ENCODE measurements at places on chromosomes 6 and 20.
A peak's percentile ranks its signal among the peaks of the same experiment; 100 is the strongest.

DNA sequence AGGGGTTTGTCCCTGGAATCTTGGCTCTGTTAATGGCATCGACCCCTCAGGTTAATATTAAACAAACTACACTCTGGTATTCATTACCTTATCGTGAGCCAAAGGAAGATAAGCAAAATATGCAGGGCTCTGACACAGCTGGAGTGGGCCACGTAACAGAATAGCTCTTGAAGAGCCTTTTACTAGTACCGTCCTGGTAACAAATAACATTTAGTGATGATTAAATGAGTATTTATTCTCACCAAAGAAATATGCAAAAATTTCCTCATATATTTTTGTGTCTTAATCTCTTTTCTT, 20.1 kb upstream of the UTRN start:
- no peak for DNase-seq

- no peak for DNase-seq
Observed at GRCh38 chr6:2891768-2892170, 11.3 kb downstream of the SERPINB9 start.

DNA sequence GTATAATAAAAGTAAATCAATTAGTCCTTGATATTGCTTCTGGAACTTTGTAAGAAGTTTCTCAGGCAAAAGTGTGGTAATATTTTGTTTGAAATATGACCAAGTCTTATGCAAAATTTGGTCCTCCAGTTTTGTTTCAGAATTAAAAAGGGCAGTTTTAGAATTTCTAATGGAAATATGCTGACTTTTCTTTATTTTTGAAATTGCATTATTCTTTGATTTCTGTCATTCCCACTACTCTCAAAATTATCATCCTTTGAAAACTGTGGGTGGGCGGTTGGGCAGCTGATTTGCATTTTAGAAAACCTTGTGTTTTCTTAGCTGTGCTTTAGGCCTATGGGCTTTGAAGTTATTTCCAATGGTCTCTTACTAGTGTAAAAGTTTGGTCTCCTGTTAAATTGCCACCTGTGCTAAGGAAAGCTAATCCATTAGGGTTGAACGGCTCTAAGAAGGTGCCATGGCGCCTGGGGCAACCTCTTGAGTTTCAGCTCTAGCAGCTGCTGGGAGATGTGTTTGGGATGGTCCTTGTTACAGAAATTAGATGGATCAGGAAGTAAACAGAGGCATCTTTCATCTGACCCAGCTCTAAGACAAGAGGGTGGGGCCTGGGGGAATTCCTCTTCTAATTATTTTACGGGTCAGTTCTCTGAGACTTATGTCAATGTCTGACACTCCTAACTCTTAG, 880.8 kb upstream of the SLC35B3 start:
- no peak for DNase-seq

GRCh38 chr6:111612379-111612778, 6.7 kb upstream of the TRAF3IP2 start:
- no peak for DNase-seq

DNA sequence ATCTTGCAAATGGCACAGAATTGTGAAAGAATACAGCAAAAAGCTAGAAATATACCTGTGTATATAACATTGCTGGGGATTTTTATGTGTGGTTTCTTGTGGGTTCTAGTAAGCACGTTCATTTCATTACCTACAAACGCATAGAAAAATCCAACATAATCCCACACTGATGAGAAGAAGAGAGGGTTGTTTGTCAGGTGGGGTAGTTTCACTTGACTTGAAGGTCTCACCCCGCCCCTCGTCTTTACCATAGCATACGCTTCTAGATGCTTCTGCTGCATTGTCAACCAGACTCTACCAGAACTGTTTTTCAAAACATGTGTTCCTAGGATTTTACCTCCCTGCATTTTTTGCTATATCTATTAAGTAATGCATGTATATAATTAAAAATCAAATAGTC, 284.1 kb upstream of the TAB2 start:
- DNase-seq: no peak

- DNase-seq: no peak
Observed at GRCh38 chr20:54172532-54172855, 1.3 kb downstream of the CYP24A1 start.

- DNase-seq: no peak
Observed at GRCh38 chr20:37345339-37346235, at the start of gene SRC. SRC (plus strand) TSS chr20:37346140; CDS start chr20:37384154, 38,014 bp downstream.

GRCh38 chr20:10631126-10631525, 42.7 kb downstream of the JAG1 start:
- no peak for DNase-seq

DNA sequence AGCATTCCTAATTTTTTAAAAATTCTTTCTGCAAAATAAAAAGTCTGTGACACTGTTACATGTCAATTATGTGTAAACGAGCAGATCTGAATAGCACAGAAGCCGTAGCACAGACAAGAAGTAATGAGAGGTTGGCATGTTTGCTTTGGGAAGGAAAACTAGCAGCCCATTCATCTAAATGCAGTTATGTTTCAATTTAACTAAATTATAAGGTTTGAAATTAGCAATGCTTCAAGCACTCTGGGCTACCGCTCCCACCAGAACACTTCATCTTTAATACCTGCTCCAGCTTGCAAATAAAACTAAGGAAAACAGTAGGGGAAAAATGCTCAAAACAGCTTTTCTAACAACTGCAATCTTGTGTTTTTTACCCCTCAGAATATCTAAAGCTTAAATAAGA, 73.9 kb downstream of the PTPRK start:
- no peak for DNase-seq

DNA sequence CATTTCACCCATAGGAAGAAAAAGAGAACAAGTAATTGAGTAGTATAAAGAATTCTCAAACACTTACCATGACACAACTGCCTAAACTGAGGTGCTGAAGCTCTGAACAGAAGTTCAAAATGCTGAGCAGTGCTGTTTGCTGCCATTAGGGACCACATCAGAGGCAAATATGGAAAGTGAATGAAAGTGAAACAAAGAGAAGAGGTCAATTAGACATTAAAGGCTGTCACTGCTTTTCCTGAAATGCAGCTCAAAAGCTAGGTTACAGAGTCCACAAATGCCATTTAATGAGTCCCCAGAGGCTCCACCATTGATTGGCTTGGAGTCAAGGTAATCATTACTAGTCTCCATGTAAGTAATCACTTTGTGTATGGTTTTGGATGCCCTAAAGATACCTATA, 46.1 kb downstream of the POU3F2 start:
- no peak for DNase-seq

GRCh38 chr6:91278416-91278815, 691.5 kb upstream of the MAP3K7 start:
- DNase-seq: no peak

GRCh38 chr6:120614723-120615122, 719.6 kb downstream of the TBC1D32 start:
- DNase-seq: no peak

DNA sequence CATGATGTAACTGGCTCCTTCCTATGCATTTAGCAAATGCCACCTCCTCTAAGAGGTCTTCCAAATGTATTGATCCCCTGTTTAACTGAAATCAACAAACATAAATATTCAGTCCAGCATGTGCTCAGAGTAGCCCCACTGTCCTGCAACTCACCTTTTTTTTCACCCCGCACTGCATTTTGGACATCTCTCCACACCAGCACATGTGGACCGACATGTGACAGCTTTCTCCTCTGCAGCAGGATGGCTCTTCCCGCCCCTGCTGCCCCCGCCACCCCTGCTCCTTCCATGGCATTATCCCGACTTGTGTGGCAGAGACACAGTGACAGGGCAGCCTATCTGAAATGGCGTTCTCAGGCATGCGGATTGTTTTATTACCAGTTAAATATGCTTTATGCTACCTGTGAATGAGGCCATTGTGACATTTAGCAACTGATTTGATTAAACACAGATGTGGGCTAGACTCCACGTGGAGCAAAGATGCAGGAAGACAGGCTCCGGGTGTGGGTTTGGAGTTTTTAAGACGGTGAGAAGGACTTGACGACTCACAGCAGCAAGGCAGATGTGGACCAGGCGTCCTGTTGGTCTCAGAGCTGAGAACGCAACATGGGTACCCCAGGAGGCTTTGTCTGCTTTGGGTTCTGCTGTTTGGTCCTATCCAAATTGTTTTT, 161.2 kb downstream of the EYA2 start:
- no peak for DNase-seq

DNA sequence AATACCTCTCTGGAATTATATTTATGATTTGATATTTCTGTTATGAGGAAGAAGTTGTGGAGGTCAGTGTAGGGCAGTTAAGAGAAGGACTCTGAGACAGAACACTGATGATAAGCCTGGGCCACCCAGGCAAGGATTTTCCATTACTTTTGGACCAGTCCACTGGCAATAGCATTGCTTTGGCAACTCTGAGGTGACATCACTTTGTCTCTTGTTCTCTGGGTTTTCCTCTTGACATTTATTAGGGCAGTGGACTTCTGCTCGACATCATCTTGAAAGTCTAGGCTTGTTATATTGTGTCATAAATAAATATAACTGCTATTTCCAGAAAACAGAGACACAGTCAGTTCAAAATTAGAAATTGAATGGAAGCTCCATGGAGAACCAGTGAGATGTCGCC, 268.0 kb downstream of the SMOC2 start:
- DNase-seq: no peak

GRCh38 chr6:132812756-132813172, 1.6 kb upstream of the RPS12 start:
- peak; percentile 67 for DNase-seq

DNA sequence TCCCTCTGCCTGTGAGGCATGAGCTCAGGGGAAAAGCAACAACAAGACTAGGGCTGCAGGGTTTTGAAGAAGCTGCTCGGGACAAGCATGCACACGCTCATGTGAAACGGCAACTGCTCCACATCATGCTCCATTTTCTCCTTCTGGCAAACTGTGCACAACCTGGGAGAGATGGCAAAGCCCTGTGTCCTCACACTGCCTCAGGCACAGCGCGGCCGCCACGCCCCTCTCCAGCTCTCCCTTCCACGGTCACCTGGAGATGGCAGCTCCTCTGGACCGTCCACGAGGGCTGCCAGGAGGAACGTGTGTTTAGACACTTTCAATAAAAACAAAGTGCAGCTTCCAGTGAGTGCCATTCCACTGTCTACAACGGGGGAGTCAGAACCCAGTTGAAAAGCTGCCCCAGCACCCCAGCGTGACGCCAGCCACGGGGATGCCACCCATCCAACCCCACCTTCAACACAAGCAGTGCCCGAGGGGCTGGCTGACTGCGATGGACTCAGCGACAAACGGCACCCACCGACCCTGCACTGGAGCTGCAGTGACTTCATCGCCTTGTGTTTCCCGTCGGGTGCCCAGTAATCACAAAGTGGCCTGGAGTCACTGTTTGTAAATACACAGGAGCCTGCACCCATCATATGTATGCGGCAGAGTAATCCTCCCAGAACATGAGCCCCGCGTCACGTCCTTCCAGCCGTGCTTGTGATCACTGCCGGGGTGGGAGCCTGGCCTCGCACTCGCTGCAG, 16.1 kb downstream of the SMOC2 start:
- no peak for DNase-seq

- no peak for DNase-seq
Observed at GRCh38 chr6:158039178-158039557, 57.5 kb downstream of the SYNJ2 start.

DNA sequence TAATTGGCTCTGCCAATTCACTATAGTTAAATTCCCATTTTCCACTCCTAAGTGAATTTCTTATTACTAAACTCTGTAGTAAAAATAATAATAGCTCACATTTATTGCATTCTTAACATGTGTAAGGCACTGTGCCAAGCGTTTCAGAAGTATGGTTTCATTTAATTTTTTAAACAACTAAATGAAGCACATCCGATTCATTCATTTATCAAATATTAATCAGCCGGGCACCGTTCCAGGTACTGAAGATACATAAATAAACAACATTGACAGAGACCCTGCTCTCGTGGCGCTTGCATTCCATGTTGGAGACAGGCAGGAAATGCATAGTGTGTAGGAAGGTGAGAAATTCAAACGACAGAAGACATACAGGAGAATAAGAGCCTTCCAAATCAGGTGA, 423.2 kb upstream of the JARID2 start:
- DNase-seq: no peak

DNA sequence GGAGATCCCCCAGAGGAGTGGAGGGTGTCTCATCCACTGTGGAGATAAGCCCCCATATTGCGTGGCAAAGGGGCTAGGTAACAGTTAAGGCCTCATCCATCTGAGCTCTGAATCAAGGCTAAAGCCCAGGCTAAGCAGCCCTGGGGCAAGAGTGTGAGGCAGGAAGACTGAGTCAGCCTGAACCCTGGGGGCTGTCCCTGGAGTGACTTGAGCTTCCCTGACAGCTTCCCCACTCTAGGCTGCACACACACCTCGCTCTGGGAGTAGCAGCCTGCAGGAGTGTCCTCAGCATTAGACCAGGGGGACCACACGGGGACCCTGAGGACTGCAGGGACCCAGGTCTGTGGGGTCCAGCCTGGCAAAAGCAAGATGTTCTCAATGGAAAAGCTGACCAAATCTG, 27.9 kb downstream of the UBD start:
- DNase-seq: no peak

GRCh38 chr20:57007171-57007540, 259.3 kb downstream of the BMP7 start:
- DNase-seq: no peak

- DNase-seq: no peak
Observed at GRCh38 chr6:147651249-147652063, 143.0 kb downstream of the SAMD5 start.

DNA sequence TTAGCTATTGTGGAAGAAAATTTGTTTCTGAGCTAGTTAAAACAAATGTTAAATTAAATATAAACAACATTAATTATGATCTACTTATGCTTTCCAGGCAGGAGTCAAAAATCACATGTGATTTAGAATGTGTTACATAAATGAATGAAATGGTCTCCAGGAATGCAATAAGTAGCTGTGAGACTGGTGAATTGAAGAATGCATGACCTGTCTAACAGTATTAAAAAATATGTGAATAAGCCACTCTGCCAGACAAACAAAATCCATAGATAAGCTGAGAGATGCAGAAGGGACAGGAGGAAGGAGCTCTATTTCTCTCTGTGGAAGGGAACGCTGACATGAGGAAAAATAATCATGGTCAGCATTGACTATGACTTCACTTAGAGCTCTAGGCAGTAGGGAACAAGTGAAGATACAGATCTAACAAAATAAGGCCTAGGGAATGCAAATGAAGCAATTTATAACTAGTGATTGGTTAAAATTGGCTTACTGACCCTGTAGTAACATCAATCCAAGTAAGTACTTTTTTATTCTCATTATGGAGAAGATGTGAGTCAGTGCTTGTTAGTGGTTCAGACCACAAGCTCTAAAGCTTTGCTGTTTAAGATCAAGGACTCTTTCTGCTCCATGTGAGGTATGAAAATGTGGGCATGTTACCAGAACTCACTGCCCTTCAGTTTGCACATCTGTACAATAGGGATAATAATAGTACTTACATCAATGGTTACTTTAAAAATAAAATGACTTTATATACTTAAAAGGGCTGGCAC, 432.6 kb downstream of the MMUT start:
- no peak for DNase-seq

- DNase-seq: no peak
Observed at GRCh38 chr20:38029453-38029852, 3.8 kb downstream of the TTI1 start.

GRCh38 chr6:53734473-53735299, 60.1 kb upstream of the LRRC1 start:
- no peak for DNase-seq

- DNase-seq: peak; percentile 60
Observed at GRCh38 chr6:73262671-73263569, at the start of gene KHDC1. KHDC1 (minus strand) TSS chr6:73263196; CDS start chr6:73242517, 20,679 bp downstream.

Data from hypothalamus (tissue), 51 donors.